Activated naive CD4-positive, alpha-beta T cell treated with anti-CD3 and anti-CD28 coated beads, Interleukin-2, amount 50 U/mL, for 16 hours (primary cell): ENCODE measurements at places on chromosomes 5 and 9.

GRCh38 chr9:137694236-137694959, 75.6 kb downstream of the EHMT1 start:
- no peak for DNase-seq

GRCh38 chr5:139088024-139088423, 110.1 kb downstream of the SIL1 start:
- DNase-seq, result no peak

GRCh38 chr9:125889112-125889475, 141.9 kb downstream of the PBX3 start:
- DNase-seq, result no peak

- no peak for DNase-seq
Observed at GRCh38 chr5:175629793-175630192, 28.1 kb upstream of the HRH2 start.

DNA sequence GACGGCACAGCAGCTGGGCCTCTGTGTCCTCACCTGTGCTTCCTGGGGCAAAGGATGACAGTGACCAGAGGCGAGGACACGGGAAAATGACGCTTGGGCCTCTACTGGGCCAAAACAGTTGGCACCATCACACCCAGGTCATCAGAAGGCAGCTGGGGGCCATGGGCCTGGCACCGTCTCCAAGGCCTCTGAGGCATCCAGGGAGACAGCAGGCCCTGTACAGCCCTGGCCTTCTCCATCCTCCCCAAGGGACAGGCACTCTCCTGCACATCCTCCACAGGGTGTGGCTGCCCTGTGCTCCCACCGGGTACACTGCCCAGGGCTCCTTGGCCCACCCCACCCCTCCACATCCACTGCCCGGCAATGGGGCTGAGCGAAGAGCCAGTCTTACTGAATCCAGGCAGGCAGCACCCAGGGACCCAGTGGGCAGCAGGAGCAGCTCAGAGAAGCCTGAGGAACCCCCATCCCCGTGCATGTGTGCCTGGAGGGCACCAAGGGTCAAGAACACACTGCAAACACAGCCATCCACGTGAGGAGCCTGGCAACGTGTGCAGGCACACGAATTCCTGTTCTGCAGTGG, 4.0 kb downstream of the LPCAT1 start:
- DNase-seq, result no peak

DNA sequence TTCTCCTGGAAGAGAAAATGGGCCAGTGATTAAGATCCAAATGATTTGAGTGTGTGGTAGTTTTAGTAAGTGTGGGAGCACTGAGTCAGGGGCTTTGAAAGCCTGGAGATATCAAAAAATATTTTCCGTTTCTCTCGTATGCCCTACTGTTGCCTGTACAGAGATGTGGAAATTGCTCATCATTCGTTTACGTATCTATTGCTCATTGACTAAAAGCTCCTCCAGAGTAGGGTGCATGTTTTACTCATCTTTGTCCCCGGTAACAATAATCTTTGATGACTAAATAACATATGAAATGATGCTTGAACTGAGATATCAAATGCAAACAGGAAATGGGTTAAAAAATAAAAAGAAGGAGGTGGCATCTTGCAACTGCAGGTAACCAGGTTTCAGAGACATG, 114.2 kb upstream of the FST start:
- DNase-seq, result no peak

DNA sequence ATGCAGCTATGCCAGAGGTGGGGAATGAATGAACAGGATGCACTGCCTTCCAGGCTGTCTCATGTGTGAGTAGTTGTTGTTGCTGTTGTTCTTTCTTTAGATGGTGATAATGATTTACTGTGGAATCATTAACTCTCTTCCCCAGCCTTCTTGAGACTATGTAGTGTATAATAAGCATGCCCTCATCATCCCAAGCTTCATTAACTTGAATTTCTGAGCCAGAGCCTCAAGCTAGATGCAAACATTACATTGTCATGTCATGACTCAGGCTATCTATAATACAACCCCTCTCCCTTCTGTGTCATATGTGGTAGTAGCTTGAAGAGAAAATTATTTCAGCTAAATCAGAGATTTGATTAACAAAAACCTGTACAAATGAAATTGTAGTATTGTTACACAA, 10.0 kb upstream of the ADAMTSL1 start:
- DNase-seq, result no peak

- DNase-seq, result no peak
Observed at GRCh38 chr9:102069969-102070368, 331.5 kb upstream of the GRIN3A start.

DNA sequence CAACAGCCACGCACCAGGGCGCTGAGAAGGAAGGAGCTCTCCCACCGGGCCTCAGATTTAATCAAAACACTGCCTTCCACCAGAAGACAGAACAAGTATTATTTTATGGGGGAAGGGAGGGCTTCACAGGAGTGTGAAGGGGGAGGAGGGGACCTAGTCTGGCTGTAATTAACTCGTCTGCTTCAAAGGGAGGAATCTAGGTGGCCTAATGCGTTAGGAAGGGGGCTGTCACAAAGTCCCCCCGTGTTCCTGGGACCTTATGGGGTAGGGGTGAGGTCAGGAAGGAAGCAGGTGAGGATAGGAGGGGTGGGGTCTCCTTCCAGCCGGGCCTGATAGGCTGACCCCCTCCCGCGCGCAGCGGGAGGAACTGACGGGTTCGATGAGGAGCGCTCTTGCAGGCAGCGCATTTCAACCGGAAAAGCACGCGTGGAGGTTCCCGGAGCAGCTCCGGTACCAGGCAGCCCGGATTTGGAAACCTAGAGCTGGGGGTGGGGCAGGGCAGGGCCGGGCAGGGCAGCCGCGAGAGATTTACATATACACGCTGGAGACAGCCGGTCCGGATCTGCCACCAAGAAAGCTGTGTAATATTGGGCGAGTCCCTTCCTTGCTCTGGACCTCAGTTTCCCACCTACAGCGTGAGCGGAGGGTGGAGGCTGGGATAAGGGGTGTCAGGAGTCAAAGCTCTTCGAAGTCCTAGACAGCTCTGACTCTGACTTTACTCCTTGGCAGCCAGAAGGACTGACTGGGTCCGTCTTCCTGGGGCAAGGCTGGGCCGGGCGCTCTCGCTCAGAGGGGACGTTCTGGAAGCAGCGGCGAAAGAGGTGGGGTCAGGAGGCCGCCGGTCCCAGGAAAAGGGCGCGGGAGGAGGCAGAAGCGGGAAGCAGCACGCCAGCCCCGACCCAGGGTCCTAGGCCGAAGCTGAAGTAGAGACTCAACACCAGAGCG, 1.8 kb downstream of the SHB start:
- DNase-seq, result peak; percentile 28

GRCh38 chr9:98331536-98332259, 76.2 kb upstream of the TBC1D2 start:
- no peak for DNase-seq

GRCh38 chr9:98961513-98962180, 17.9 kb downstream of the COL15A1 start:
- no peak for DNase-seq

GRCh38 chr5:149839761-149840160, 104.8 kb downstream of the PDE6A start:
- DNase-seq, result no peak

DNA sequence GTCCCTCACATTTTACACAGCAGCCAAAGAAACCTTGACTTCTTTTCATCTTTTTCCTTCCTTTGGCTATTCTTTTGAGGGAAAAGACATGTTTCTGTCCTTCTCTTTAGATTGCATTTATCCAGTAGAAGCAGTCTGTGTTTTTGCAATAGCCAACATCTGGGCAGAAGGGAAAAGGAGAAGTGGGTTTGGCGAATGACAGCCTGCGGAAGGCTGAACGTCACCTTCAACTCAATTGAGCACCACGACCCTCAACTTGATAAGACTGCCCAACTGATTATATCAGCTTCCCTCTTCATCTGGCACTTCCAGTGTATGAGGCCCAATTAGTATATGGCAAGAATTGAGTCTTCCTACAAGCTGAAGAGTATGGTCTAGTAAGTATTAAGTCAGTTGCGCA, 1997.6 kb upstream of the WWC1 start:
- DNase-seq, result no peak

DNA sequence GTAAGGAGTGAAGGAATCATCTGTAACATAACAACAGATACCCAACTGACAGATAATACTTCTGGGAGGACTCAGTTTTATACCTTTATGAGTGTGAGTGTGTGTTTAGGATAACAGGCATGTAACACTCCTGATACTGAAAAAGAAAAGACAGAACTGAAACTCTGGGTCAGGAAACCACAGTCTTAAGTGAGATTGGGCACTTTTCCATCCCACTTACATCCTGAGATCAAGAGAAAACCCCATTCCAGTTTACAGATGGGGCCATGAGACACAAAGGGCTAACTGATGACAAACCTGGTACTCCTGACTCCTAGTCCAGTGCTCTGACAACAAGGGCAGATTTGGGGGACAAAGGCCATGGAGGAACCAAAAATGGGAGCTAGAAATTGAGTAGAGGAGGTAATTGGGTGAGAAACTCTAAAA, 18.0 kb downstream of the IL5 start:
- no peak for DNase-seq

GRCh38 chr5:73426034-73426433, 22.5 kb downstream of the FOXD1 start:
- DNase-seq, result no peak

GRCh38 chr9:111298731-111299598, 31.1 kb downstream of the OR2K2 start:
- DNase-seq, result no peak

DNA sequence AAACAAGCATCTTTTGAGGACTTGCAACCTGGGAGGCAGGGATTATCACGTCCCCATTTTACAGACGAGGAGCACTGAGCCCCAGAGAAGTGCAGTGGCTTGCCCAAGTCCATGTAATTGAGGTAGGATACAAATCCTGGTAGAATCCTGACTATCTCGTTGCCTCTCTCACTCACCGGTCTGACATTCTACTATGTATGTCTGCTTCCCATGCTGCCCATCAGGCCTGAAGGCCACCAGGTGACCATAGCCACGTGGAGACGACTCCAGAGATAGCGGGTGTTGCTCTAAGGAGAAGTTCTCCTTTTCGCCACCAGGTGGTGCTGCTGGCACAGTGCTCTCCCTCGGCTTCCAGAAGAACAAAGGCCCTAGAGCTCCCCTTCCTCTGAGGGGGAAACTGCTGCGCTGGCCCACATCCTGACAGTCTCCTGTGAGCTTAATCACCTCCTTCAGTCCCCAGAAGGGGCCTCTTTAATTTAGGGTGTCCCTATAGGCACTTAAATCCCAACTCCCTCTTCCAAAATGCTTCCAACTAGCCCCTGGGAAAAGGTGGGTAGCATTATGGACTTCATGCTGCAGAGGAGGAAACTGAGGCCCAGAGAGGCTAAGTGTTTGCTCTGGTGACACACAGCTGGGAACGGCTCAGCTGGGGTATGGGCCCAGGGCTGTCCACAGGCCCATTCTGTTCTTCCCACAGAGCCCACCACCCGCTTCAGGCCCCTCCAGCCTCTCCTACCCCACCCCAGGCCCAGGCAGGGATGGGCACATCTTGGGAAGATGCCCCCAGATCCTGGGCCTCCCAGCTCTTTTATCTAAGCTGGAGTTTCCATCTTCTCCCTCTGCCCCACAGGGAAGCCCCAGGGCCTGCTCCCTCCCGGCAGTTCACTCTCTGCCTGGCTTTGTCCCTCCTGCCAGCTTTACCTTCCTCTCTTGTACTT, 6.4 kb downstream of the SLC34A1 start:
- peak; percentile 85 for DNase-seq

DNA sequence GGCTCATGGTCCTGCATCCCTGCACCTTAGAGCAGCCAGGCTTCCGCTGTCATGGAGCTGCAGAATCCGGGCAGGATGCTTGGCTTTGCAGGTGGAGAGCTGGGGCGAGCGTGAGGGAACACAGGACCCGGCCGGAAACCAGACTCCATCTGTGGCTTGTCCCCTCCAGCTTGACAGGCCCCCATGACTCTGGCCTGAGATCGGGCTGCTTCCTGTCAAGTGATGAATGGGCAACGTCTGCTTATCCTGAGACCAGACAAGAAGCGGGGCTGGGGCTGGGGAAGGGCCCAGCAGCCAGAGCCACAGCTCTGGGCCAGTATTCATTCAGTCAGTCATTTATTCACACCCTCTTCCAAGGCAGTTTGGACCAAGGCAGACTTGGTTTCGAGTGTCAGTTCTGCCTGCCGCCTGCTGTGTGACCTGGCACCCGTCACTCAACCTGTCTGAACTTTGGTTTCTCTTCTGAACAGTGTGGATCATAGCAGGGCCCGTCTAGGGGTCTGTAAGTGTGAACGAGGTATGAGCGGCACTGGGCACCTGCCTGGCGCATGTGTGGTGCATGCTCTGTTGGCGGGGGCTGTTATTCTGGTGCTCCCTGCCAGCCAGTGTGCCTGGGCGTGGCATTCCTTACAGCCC, 37.5 kb downstream of the NEK6 start:
- DNase-seq, result no peak

DNA sequence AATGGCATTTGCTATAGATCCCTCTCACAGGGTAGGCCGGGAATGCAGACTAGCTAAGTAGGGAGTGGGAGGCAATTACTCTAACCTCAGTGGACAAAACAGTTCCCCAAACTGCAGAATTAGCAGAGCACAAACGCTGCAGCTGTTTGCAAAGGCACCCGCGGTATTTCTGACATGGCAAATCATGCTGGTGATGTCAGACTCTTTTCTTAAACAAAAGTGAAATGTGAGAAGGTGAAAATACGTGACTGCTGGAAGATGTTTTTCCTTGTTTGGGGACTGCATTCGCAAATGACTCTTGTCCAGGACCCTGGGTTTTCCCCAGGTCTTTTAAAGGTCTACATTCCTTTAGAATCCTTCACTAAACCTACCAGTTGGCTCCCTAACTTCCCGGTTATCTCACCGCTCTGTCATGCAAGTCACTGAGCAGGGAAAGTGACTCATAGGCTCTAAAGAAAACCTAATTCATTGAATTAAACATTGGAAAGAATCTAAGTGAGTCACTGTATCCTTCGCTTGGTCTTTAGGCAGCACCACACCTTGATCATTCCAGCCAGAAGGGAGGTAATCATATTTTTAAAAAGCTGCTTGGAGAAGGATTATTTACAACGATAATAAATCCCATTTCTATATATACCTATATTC, 91.5 kb upstream of the DNAH5 start:
- no peak for DNase-seq

- no peak for DNase-seq
Observed at GRCh38 chr5:30650311-30650710, 543.2 kb upstream of the CDH6 start.

- no peak for DNase-seq
Observed at GRCh38 chr5:143085319-143085917, 315.2 kb downstream of the ARHGAP26 start.

- DNase-seq, result no peak
Observed at GRCh38 chr9:4674783-4675182, 4.6 kb upstream of the CDC37L1 start.

GRCh38 chr5:117738571-117738970, 1163.9 kb upstream of the SEMA6A start:
- DNase-seq, result no peak

- no peak for DNase-seq
Observed at GRCh38 chr5:175683231-175683630, 25.4 kb downstream of the HRH2 start.
